Kidney glomerular epithelial cell (primary cell): ENCODE measurements at places on chromosomes 1 and 21.

- DNase-seq = no peak
Observed at GRCh38 chr1:247104965-247105364, 809 bp upstream of the ZNF669 start.

- DNase-seq = no peak
Observed at GRCh38 chr1:55500601-55501000, 285.4 kb upstream of the USP24 start.

DNA sequence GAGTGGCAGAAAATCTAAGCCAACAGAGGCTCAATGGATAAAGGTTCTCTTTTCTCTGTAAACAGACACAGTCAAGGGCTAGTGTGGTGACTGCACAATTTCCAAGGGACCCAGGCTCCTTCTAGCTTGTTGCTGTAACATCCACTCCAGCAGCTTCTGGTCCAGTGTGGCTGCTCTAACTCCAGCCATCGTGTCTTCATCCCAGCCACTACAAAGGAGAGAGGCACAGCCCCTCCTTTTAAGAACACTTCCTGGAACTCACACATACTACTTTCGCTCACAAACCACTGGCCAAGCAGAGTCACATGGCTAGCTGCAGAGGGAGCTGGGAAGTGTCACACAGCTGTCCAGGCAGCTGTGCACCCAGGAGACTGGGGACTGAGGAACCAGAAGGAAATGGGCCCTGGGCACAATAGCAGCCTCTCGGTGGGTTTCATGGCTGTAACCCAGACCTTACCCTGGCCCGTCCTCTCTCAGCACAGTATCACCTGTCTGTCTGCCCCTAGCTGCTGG, 188.6 kb upstream of the VAMP3 start:
- no peak for DNase-seq

GRCh38 chr1:186518822-186519381, 58.0 kb upstream of the PDC start:
- no peak for DNase-seq

- DNase-seq = no peak
Observed at GRCh38 chr1:244154508-244154871, 103.4 kb downstream of the ZBTB18 start.
